ENCODE measurements at places on chromosomes 1 and 21. TPM values are rescaled to one million over a fixed set of nuclear protein-coding genes. Genes with fewer than 3 reads are reported as not detected.

GRCh38 chr21:19340303-19340702 lies 936.7 kb upstream of the TMPRSS15 start:
- no peak for DNase-seq

Gene NUDT17
- total RNA-seq, result 2.5 TPM

Gene TACSTD2
- total RNA-seq, result 69.9 TPM

DNA sequence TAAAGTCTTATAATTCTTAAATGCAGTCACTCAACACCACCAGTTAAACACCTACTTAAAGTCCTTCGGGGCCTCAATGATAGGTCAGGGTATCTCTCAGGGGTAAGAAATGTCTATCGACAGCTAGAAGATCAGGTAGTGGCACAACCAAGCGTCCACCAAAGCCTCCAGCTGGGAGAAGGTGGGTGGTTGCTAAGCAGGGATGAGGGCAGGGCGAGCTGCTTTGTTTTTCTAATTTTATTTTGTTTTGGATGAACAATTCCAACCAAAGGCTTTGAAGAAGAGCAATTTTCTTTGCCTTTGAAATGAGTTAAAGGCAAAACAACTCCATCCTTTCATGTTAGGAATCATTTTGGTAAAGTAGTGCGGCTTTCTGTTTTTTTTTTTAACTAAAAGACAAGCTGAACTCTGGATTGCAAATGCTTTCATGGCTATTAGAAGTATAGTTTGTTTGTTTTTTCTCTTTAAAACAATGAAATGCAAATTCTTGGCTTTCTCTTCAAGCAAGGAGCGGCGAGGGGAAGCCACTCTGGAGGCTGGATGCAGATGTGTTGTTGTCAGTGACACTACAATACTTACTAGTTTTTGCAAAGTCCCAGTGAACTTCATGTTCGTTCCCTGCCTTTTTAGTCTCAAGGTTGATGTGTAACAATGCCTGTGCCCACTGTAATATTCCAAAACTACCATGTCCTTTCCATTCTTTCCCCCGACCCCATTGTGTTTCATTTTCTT lies 106.0 kb downstream of the MRPS6 start:
- DNase-seq, result no peak

DNA sequence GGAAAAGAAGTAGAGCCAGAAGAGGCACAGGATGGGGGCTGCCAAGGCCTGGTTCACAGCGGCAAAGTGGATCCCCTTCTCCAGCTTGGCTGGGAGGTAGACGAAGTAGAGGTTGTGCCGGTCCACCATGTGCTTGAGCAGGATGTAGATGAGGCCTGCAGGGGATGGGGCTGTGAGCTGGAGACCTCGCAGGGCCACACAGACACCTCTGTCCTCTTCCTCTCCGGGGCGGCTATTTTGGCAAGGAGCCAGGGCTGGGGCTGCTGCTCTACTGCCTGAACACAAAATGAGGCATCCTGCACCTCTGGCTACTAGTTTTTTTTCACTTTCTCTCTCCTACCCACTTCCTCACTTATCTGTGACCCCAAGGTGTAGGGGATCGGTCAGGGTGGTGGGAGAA lies 32.3 kb downstream of the TMEM63A start:
- DNase-seq, result no peak

DNA sequence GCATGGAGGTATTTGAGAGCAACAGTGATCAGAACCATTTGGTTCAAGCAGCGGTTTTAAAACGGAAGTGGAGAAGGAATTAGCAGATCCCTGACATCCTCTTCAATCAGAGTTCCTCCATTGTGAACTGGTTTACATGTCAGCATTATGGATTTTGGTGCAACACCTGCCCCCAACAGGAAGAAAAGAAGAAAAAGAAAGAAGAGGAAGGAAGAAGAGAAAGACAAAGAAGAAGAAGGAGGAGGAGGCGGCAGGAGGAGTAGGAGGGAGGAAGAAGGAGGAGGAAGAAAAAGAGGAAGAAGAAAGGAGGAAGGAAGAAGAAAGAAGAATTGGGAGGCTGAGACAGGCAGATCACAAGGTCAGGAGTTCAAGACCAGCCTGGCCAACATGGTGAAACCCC lies 17.4 kb downstream of the NDUFS5 start:
- no peak for DNase-seq
